RCC 7860 (cell line): ENCODE measurements at places on chromosomes 6 and 20.
A peak's percentile ranks its signal among the peaks of the same experiment; 100 is the strongest.

GRCh38 chr20:45920462-45921336 is 8.7 kb upstream of the PLTP start:
- DNase-seq, result no peak

DNA sequence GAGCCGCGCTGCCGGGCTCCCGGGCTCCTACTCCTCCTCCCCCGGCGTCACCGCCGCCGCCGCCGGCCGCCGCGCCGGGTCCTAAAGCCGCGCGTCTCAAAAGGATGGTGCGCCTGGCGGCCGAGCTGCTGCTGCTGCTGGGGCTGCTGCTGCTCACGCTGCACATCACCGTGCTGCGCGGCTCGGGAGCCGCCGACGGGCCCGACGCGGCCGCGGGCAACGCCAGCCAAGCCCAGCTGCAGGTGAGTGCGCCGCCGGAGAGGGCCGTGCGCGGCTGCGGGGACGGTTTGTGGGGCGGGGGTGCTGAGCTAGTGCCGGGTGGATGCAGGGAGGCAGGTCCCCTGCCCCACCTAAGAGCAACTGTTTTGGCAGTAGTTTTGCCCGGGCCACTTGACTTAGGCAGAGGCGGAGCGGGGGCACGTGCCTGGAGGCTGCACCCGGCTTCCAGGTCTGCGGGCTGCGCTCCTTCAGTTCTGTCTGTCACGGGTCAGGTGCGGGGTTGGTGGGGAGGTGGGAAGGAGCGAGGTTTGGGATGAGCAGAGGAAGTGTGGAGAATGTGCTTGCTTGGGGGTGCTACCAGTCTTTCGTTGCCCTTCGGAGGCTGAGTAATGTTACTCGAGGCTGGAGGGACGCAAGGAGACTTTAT is 722 bp downstream of the ISM1 start:
- DNase-seq, result peak; percentile 25

- no peak for DNase-seq
Measured at GRCh38 chr6:146693342-146693741, 94.6 kb downstream of the ADGB start.

DNA sequence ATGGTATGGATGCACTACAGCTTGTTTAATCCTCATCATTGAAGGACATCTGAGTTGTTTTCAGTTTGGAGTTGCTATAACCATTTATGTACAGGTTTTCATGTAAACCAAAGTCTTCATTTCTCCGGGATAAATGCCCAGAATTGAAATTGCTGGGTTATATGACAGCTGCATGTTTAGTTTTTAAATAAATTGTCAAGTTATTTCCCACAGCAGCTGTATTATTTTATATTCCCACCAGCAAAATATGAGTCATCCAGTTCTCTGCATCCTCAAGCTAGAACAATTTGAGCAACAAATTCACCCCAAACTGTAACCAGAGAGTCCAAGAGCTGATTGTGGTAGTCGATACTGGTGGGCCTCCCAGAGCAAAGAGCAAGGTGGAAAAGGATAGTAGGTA is 161.0 kb upstream of the PRND start:
- no peak for DNase-seq

- DNase-seq, result no peak
Measured at GRCh38 chr20:37314617-37315016, 25.2 kb downstream of the MANBAL start.

DNA sequence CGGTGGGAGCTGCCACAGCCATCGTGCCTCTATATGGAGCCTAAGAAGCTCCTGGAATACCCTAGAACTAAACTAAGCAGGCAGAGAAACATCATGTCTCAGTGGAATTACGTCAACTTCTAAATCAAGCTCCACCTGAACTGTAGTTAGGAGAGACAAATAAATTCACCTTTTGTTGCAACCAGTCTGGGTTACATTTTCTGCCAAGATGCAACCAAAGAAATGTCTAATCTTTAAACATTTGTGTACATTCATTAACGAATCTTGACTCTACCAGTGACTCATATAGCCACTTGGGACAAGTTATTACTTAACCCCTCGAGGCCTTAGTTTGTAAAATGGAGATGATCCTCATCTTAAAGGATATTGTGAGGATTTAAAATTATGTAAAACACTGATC is 8.9 kb downstream of the PTPRK start:
- DNase-seq, result peak; percentile 76

DNA sequence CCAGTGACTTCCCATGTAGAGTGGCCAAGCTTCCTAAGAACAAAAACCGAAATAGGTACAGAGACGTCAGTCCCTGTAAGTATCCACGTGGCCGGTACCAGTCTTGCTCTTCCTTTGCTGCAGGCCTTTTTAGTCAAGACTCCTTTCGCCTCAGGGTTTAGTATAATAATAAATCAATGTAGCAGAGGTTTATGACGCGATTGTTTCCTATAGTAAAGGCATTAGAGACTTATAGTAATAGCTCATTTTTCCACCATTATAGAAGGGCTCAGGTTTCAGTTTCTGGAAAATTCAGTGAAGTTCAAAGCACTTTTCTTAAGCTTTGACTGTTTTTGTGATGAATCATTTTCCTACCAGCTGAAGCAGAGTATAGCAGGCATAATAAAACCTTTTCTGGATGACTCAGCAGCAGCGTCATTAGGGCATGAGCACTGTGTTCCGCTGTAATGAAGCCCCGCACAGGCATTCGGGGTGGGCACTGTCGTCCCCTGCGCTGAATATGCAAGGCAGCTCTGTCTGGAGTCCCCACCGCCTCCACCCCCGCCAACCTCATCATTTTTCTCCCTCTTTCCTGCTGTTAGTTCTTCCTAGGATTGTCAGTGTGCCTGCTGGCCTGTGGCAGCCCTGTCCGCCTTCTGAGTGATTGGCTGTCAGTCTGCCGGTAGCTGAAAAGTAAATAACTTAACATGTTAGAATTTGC is 51.3 kb downstream of the PTPN1 start:
- peak; percentile 96 for DNase-seq

DNA sequence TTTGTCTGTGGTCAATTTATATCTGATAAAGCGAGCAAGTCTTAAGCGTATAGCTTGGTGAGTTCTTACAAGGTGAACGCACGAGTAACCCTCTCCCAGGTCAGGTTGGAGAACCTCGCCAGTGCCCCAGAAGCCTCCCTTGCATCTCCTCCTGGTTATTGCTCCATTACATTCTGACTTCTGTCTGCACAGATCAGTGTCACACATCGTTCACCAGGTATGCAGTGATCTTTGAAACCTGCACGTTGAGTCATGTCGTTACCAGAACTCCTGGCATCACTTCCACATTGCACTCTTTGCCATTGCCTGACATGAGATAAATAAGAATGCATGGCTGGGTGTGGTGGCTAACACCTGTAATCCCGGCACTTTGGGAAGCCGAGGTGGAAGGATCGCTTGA is 44.2 kb downstream of the AKAP12 start:
- no peak for DNase-seq

GRCh38 chr20:47106786-47107185 is 212.1 kb downstream of the EYA2 start:
- no peak for DNase-seq

DNA sequence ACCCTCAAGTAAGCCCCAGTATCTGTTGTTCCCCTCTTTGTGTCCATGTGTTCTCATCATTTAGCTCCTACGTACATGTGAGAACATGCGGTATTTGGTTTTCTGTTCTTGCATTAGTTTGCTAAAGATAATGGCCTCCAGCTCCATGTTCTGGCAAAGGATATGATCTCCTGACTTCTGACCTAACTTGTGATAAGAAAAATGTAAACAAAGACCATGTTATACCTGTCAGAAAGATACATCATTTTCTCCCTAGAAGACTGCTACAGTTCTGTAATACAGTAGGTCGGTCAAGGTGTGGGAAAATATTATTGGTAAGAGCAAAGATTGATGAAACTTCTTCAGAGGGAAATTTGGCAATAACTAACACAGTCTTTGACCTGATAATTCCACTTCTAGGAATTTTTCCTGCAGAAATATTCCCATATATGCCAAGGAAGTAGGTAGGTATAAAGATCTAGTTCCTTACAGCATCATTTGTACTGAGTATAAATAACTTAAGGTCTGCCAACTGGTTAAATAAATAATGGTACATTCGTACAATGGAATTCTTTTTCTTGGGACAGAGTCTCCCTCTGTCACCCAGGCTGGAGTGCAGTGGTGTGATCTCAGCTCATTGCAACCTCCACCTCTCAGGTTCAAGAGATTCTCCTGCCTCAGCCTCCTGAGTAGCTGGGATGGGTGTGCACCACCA is 19.1 kb upstream of the FKBP5 start:
- no peak for DNase-seq

DNA sequence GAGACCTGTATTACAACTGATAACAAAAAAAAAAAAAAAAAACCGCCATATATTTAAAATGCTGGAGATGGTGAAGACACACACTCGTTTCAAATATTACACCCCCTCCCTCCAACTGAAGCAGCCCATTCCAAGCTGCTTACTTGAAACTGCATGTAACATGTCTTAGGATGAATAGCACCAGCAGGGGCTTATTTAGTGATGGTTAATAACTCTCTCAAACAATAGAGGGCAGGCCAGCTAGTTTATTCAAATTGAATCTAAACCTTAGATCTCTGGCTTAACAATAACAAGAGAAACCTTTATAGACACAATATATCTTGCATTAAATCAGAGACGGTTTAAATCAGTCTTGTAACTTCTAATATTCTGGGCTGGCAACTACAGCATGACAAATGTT is 9.3 kb upstream of the JPH2 start:
- no peak for DNase-seq

DNA sequence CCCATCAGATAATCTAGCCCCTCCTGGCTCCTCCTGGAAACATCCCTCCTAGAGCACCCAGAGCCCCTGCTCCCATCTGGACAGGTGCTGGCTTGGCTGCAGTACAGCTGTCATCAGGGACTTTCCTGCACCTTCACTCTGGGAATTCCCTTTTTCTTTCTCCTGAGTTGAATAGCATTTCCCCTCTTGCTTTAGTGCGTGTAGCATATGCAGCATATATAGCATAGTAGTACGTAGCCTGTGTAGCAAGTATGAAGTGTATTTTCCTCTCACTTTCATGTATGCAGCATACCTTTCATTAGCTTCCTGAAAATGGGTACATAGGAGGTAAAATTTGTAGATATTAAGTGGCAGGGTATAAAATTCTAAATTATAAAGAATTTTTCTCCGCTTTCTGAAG is 352.9 kb downstream of the ESR1 start:
- DNase-seq, result no peak

- DNase-seq, result no peak
Measured at GRCh38 chr6:119950681-119951080, 601.1 kb upstream of the MAN1A1 start.

DNA sequence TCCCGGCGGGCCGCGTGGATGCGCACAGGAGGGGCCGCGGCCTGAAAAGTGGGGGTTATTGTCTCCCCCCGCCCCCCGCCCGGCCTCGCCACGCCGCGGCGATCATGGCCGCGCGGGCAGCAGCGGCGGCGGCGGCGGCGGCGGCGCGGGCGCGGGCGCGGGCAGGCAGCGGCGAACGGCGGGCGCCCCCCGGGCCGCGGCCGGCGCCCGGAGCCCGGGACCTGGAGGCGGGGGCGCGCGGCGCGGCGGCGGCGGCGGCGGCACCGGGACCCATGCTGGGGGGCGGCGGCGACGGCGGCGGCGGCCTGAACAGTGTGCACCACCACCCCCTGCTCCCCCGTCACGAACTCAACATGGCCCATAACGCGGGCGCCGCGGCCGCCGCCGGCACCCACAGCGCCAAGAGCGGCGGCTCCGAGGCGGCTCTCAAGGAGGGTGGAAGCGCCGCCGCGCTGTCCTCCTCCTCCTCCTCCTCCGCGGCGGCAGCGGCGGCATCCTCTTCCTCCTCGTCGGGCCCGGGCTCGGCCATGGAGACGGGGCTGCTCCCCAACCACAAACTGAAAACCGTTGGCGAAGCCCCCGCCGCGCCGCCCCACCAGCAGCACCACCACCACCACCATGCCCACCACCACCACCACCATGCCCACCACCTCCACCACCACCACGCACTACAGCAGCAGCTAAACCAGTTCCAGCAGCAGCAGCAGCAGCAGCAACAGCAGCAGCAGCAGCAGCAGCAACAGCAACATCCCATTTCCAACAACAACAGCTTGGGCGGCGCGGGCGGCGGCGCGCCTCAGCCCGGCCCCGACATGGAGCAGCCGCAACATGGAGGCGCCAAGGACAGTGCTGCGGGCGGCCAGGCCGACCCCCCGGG is 637 bp downstream of the ARID1B start:
- DNase-seq, result peak; percentile 30

GRCh38 chr6:28566527-28567252 is 41.0 kb downstream of the GPX5 start:
- no peak for DNase-seq

DNA sequence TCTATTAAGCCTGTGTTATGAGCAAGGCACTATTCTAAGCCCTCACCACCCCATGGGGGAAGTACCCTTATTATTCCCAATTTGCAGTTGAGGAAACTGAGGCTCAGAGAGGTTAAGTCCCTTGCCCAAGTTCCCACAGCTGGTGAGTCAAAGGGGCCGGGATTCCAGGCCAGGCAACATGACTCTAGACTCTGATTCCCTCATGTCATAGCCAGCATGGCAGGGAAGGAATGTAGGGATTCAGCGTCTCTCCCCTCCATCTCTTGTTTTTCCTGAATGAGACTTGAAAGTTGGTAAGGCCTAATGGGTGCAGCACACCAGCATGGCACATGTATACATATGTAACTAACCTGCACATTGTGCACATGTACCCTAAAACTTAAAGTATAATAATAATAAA is 6.7 kb downstream of the C6orf132 start:
- DNase-seq, result no peak

GRCh38 chr6:138978229-138978628 is 9.8 kb downstream of the REPS1 start:
- no peak for DNase-seq

- DNase-seq, result no peak
Measured at GRCh38 chr6:44304282-44305199, 8.6 kb downstream of the AARS2 start.

DNA sequence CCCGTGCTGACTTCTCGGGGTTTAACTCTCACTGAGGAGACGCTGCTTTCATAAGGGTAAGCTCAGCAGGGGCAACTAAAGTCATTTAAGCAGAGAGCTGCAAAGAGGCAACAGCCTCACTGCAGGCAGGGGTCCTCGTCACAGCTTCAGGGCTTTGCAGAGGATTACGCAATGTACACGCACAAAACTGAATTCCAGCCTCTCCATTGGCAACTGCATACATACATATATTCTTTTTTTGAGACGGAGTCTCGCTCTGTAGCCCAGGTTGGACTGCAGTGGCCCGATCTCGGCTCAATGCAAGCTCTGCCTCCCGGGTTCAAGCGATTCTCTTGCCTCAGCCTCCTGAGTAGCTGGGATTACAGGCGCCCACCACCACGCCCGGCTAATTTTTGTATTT is 2.4 kb downstream of the GMEB2 start:
- DNase-seq, result no peak

DNA sequence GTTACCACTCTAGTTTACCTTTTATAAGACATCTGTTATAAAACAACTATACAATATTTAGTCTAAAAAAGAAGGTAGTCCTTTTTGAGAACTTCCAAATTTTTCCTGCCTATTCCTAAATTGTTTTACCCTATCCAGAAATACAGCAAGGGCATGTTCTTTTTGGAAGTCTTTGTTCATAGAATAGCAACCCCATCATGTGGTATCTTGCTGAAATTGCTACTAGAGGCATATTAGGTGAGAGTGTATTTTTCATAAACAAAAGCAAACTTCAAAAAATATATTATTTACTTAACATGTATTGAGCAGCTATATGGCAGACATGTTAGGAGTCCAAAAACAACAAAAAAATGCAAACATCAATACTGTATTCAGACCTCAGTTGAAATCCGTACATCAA is 371.8 kb upstream of the NRSN1 start:
- no peak for DNase-seq

- no peak for DNase-seq
Measured at GRCh38 chr6:127902933-127903332, 2.1 kb upstream of the THEMIS start.

GRCh38 chr6:76351275-76351674 is 278.8 kb upstream of the IMPG1 start:
- DNase-seq, result no peak
